ENCODE measurements at places on chromosomes 1 and 21.
A peak's percentile ranks its signal among the peaks of the same experiment; 100 is the strongest.

- no peak for DNase-seq
Observed at GRCh38 chr1:42949312-42950115, 9.2 kb downstream of the SLC2A1 start.

GRCh38 chr1:204756811-204757210 lies 71.3 kb upstream of the LRRN2 start:
- no peak for DNase-seq

GRCh38 chr21:40852563-40852962 lies 5.6 kb upstream of the DSCAM start:
- no peak for DNase-seq

DNA sequence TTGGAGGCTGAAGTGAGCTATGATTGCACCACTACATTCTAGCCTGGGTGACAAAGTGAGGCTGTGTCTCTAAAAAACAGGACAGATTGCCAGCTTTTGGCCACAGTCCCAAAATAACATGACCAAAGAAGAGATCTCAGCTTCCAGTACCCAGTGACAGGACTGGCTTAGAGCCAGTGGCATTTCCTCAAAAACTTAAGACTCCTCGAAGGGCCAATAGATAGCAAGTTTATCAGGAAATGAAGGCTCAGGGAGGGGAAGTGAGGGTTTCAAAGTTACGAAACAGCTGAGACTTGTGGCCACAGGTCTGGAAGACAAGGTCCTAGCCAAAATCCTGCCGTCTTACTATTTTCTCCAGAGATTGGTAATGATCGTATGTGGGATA lies 6.3 kb upstream of the TMEM39B start:
- no peak for DNase-seq

DNA sequence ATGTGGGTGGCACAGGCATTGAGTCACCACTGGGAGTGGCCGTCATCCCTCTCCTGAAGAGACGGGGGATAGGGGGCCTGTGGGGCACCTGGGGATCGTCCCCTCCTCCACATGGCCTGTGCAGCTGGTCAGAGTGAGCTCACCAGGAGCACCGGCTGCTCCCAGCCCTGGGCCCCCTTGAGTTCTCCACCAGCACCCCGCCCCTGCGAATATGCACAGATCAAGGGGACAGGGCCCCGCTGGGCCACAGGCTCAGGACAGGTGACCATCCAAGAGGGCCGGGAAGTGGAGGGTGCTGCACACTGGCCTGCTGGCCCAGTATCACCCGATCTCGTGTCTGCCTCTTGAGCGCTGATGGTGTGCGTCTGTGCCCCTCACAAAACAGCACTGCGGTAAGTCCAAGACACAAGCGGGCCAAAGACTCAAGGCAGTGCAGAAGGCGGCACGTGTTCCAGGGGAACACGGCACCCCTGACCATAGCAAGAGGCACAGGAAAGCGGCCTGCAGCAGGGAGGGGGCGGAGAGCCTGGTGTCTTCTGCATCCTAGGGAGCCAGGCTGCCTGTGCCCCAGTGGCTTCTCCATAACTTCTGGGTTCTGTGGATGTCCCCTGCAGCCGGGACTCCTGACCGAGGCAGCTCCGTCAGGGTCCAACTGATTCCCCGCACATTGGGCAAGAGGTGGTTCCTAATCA lies 18.1 kb upstream of the TSPEAR start:
- DNase-seq = no peak

DNA sequence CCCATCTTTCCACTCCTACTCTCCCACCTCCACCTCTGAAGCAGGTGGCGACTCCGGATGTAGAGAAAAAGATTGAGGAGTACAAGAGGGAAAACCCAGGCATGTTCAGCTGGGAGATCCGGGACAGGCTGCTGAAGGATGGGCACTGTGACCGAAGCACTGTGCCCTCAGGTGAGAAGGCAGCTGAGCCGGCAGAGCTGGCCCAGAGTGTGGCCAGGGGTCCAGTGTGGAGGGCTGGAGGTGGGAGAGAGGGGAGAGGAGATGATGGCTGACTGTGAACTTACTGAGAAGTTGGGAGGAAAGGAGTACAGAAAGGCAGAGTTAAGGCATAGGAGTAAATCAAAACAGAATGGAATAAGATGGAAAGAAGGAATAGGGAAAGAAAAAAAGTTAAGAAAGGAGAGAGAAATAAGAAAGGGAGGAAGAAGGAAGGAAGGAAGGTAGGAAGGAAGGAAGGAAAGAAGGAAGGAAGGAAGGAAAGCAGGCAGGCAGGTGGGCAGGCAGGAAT lies 4.5 kb downstream of the PAX7 start:
- DNase-seq = no peak

GRCh38 chr1:4324525-4324924 lies 329.9 kb upstream of the AJAP1 start:
- DNase-seq = no peak

GRCh38 chr1:226764533-226764932 lies 25.5 kb upstream of the ITPKB start:
- no peak for DNase-seq

- DNase-seq = no peak
Observed at GRCh38 chr1:201882665-201883132, 6.0 kb upstream of the SHISA4 start.

- no peak for DNase-seq
Observed at GRCh38 chr1:197141575-197141974, 4.9 kb downstream of the ASPM start.

DNA sequence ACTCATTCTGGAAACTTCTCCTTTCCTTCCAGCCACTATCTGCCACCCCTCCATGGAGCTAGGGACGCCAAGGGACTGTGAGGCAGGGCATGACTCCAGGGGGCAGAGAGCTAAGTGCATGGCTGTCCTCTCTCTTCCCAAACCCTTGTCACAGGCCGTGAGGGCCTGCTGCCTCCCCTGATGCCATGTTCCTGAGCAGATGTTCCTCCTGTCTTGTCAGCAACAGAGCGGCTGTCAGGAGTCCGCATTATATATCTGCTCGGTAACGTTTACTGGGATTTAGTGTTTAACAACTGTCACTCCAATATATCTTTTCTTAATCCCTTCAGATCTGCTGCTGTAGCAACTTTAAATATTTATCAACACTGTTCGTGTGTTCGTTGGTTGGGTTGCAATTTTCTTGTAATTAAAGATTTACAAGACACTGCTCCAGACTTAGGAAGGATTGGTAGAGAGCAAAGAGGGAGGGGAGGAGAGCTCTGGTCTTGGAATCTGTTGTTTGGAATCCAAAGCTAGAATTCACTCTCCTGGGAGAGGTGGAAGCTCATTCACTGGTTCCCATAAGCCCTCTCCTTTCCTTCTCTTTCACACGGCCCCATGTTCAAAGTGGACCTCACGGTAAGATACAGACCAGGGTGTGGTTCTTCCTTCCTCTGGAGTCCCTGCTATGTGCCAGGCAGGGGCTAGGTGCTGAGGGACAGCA lies 76.2 kb downstream of the MDM4 start:
- no peak for DNase-seq

- peak; percentile 53 for DNase-seq
Observed at GRCh38 chr1:160046494-160047110, 14.8 kb upstream of the PIGM start.

GRCh38 chr1:202004711-202005110 lies 5.7 kb upstream of the ELF3 start:
- DNase-seq = no peak

DNA sequence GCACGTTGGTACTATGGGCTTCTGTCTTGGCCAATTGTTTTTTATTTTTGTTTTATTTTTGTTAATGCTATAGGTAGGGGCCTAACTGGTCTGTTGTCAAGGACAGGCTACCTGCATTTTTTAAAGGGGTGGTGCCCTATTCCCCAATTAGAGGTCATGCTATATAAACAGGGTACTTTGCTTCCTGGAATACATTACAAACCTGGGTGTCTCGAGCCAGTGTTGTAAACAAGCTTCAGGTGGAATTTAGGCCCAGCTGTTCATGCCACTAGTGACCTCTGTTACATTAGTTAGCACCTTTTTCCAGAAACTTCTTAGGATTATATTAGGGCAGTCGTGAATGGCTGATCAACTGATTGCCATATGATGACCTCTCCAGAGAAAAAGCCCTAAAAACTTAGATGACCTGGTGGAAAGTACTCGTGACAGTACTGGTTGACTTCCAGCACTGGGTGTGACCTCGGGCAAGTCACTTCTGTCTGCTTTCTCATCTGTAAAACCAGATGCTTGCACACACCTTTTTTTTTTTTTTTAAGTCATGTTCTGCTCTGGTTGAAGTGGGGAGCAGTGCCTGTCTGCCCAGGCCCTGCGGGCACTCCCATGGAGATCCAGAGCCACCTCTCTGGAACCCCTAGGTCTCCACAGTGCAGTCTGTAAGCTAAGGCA lies 46.5 kb downstream of the ELK4 start:
- DNase-seq = no peak

DNA sequence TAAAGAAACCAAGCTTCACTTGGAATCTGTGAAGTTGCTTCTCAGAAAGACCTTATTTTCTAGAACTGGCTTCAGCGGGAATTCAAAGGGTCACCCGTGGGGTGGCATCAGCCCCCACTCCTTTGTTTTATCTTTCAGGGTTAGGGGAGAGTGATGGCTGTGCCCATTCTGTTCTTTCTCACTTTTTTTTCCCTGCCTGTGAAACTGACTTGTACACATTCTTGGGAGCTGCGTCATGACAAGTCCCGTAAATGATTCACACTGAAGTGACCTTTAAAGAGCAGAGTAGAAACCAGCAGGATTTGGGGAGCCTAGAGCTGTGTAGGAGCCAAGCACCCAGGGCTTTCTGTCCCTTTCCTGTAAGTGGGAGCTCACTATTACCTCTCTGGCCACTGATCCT lies 43.8 kb downstream of the SLC44A3 start:
- no peak for DNase-seq

DNA sequence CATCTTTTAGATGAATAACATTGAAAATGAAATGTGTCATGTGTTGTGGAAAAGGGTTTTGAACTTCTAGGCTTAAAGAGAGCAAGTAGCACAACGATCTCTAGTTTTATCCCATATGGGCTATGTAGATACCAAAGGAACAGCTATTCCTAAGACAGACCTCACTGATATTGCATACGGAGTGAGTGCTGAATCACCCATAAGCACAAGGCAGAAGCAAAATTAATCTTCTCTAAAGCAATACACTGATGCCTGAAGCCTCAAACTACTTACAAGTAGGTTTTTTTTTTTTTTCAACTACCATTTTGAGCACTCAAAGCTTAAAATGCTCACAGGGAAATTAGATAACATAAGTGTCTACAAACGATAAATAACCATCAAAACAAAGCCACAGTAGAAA lies 5.0 kb upstream of the KMO start:
- DNase-seq = no peak

- no peak for DNase-seq
Observed at GRCh38 chr1:33460947-33461629, 11.4 kb upstream of the ZSCAN20 start.

GRCh38 chr1:43878854-43879253 lies 54.7 kb upstream of the ARTN start:
- DNase-seq = no peak

- DNase-seq = no peak
Observed at GRCh38 chr1:6019166-6019845, 26.4 kb upstream of the KCNAB2 start.

- no peak for DNase-seq
Observed at GRCh38 chr21:45011426-45011825, 63.0 kb upstream of the ADARB1 start.

DNA sequence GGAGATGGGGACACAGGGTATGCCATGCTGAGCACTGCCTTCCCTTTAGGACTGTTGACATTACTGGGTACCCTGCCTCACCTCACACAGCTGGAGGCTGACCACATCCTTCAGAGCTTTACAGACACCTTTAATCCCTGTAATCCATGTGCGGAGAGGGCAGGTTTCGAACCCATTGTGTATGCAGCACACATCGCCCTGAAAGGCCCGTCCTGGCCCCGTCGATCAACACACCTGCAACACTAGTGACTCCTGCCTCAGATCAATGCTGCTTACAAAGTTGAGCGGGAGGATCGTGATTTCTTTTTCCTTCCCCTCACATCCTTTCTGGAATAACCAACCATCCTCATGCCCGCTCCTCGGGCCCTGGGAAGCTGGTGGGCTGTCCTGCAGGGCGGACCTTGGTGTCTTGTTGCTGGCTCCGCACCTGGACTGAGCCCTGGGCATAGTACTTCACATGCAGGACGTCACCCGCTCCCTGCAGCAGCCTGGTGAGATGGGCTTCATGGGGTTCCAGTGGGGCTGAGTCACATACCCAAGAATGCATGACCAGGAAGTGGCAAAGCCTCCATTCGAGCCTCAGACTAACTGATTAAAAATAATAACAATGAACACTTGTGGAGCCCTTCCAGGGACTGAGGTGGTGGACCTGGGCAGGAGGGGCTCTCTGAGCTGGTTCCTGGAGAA lies 403.6 kb downstream of the PTPRU start:
- DNase-seq = no peak

- no peak for DNase-seq
Observed at GRCh38 chr1:178075333-178075732, 18.6 kb upstream of the RASAL2 start.

- peak; percentile 16 for DNase-seq
Observed at GRCh38 chr21:38134084-38134873, 122.5 kb upstream of the KCNJ15 start.

GRCh38 chr1:92975551-92976232 lies 14.4 kb upstream of the DIPK1A start:
- no peak for DNase-seq

GRCh38 chr21:45522381-45522780 lies 19.9 kb downstream of the SLC19A1 start:
- no peak for DNase-seq

DNA sequence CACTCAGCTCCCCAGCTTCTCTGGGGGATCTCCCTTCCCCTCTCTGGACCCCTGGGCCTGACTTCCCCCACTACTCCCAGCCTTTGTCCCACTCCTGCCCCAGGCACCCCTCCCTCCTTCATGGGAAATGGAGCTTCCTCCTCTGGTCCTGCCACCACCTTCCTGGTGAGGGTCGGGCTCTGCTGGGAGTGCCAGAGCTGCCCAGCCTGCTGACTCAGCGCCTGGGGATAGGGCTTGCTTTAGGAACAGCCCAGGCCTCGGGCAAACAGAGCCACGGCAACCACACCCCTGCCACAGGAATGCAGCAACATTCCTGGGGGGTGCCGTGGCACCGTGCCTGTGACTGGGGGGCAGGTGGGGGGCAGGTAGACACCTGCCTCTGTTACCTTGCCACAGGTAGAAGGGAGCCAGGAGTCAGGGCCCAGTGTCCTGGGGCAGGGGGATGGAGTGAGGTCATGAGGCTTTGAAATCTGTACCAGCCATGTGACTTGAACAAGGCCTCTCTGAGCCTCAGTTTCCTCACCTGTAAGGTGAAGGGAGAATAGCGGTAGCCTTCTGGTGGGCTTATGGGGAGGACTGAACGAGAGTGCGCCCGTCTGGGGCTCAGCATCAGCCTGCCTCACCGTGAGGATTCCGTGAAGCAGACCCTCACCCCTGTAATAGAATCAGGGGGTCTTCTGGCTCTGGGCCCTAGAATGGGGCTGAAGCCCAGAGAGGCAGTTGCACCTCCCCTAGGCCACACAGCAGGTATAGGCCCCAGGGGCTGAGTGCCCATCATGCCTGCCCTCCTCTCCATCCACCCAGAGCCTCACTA lies 17.8 kb upstream of the EPHA2 start:
- DNase-seq = no peak

DNA sequence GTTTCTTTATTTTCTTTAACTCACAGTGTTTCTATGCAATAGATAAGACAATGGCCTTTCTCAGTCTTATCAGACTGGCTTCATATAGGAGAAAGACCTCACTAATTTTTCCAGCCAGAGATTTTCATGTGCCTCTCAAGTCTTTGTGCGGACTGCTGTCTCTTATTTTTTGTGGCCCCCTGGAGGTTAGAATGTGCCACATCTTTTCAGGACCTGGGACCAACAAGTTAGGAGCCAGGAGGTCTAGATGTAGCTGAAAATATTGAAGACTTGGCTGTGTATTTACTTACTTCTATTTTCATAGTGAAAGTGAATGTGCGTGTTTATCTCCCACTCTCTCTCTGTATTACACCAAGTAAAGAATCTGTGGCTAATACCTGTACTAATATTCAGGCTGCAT lies 42.1 kb upstream of the CFHR3 start:
- DNase-seq = no peak
